ENCODE measurements at places on chromosomes 2 and 18.

DNA sequence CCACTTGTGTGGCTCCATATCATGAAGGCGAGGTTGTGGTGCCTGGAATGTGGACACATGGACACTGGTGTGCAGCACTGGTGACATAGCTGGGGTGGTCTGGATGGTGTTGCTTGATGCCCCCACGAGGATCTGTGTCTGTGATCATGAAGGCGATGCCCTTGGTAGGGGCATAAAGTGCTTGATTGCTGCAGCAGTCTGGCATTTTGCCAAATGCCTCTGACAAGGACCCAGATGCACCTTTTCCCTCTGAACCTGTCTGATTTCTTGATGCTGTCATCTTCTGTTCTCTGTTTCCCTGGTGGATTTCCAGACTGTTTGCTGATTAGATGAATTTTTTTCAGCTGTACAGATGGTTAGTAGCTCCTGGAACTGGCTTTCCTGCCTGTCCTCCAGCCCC lies 752.0 kb upstream of the HS6ST1 start:
- DNase-seq = no peak

DNA sequence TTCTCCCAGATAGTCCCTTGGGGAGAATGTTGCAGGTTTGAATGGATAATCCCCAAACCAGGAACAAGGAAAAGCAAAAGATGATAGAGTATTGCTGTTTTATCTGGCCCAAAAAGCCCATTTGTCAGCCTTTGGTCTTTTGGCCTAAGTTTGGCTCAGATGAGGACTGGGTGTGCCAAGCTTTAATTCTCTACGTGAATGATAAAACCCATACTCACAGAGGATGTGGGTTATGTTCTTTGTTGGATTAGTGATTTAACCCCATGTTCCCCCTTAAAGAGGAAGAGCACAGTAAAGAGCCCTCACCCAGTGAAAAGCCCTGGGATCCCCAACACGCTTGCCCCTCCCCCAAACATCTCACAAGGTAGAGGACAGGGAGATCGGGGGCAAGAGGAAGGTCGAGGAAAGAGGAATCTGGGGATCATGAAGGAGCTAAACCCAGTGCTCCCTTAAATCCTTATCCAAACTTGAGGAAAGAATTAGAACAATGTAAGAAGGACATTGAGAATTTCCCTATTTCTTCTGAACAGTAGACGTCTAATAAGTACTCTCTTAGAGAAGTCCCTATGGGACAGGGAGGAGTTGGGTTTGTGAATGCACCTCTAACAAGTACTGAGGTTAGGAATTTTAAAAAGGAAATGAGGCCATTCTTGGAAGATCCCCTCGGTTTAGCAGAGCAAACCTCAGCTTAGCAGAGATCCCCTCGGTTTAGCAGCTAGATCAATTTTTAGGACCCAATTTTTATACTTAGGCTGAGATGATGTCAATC lies 105.0 kb downstream of the HIBCH start:
- no peak for DNase-seq

GRCh38 chr2:241576293-241576654 lies 17.7 kb downstream of the BOK start:
- DNase-seq = no peak

GRCh38 chr18:21242141-21242779 lies at the start of gene GREB1L:
Gene GREB1L, plus strand, starts transcription at chr18:21242232. Its CDS starts 141,287 bp downstream, at chr18:21383519.
- no peak for DNase-seq

DNA sequence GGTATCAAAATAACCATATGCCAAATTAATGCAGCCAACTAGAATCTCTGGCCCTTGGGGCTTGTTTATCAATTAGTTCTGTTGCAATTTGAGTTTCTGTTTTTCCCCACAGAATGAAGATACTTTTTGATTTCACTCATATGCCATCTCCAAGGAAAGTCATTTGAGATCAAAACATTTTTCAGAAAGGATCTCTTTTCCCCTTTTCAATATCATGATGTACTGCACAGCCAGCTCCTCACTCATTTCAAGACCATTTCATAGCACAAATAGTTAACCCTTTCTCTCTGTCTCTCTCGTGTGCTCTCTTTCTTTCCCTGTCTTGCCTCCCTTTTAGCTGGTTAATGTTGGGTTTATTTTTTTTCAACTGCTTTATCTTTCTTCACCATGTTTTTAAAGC lies 387.3 kb downstream of the STK39 start:
- no peak for DNase-seq

- no peak for DNase-seq
These were observed 285.5 kb downstream of the PHLPP1 start for GRCh38 chr18:63000839-63001238.

DNA sequence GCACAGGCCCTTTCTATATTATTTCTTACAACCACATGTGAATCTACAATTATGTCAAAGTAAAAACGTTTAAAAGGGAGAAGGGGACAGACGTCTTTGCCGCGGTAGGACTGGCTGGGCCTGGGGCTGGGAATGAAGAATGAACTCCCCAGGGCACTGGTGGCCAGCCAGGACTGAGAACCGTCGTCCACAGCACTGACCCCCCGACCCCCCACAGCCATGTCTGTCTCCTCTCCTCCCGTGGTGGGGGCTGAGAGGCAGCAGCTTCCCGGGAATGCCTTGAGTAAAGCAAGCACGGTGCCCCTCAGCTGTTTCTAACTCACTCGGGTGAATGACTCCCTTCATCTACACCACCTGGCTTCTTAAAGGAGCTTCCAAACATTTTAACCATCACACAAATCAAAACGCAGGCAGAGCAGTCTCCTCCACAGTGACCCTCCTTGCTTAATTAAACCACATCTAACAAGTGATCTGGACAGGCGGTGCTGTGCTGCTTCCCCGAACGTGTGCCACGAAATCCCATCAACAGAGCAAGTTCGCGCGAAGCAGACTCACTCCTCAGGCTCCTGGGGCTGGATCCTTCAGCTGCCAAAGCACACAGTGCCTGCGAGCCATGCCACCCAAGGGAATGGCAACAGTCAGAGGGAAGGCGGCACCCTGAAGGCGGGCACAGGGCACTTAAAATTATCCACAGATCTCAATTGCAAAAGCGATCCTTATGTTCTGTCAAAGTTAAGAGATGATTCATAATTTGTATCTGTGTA lies 217.7 kb downstream of the EIPR1 start:
- DNase-seq = no peak
